ENCODE measurements at places on chromosomes 12 and 14.

GRCh38 chr14:66746316-66747006 is 238.5 kb downstream of the GPHN start:
- DNase-seq, result no peak

GRCh38 chr12:21813125-21813524 is 38.6 kb upstream of the KCNJ8 start:
- no peak for DNase-seq

GRCh38 chr12:132812631-132813305 is 15.9 kb downstream of the GOLGA3 start:
- no peak for DNase-seq

- DNase-seq, result no peak
These were observed 1.4 kb upstream of the SUDS3 start for GRCh38 chr12:118374909-118375308.

DNA sequence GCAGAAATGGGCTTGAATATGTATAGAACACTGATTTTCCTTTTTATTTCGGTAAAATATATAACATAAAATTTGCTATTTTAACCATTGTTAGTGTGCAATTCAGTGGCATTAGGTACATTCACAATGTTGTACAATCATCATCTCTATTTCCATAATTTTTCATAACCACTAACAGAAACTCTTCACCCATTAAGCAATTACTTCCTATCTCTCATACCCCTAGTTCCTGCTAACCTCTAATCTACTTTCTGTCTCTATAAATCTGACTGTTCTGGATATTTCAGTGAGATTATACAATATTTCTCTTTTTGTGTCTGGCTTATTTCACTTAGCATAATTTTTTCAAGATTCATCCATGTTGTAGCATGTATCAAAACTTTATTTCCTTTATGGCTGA is 8.9 kb upstream of the RNF212B start:
- no peak for DNase-seq

DNA sequence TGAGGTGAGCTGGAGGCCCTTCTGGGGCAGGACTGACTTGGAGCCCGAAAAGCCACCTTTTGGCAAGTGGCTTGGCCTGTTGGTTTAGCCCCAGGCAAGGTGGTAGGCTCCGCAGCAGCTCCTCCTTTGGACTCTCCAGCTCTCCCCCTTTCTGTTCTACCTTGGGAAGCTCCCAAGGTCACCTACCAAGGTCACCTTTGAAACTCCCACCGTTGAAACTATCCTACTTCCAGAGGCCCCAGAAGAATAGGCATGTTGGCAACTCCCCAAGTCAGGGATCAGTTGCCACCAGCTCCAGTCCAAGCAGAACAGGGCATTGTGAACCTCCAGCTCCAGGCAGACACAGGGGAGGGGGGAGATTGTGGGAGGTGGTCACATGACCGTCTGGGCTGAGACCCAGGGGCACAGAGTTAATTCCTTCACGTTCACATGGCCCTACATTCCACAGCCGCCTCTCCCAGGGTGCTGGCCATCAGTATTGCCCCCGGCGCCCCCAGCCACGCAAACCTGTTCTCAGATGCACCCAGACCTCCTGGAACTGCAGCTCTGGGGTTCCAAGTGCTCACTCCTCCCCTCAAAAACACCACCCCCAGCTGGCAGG is 14.4 kb downstream of the IRF2BPL start:
- no peak for DNase-seq

DNA sequence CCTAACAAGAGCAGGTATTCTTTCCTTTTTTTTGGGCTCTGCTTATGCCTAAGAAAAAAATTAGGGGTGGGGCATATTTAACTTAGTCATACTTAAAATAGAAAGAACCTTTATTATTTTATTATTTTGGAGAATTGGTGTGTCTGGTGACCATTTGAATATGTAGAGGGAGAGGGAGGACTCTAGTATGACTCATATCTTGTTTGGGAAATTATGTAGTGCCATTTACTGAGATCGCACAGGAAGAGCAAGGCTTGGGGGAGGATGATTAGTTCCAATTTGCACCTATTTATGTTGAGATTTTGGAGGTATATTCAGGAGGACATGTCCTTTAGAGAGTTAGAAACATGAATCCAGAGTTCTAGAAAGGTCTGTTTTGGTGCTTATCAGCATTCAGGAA is 9.9 kb downstream of the ZNF410 start:
- no peak for DNase-seq

DNA sequence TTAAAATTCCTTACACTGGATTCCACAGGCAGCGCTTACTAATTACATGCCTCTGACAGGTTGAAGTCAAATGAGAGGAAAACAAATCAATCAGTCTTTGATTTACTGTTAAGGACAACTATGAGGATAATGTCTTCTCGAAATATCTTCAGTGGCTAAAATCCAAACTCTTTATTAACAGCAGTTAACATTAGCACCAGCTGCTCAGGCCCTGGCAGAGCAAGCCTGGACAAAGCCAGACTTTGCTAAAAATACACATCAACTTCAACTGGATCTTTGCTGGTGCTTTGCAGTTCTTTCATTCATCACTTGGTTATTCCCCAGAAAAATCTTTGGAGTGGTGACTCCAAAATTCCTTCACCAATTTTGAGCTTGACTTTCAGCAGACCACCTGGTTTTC is 98.7 kb downstream of the HECTD4 start:
- no peak for DNase-seq

DNA sequence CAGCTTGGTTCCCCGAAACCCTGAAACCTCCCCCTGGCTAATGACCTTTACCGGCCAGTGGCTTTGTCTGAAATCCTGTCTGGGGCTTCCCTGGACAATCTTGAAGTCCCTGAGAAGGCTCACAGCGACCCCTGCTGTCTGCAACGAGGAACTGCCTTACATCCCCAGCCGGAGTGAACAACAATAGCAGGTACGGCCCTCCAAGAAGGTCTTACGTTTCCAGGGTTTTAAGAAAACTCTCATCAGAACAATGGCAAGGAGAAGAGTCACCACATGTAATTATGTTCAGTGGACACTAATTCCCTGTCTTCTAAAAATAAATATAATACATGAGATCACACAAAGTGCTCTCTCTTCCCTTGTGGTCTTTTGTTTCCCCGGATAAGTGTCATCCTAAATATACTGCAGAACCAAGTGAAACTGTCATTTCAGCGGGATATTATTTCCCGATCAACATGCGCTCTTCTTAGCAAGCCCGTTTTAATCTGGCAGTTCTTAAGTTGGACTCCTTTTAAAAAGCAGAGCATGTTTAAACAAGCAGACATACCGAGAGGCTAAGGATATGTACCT is 53.3 kb downstream of the RBM19 start:
- peak; percentile 5 for DNase-seq

- DNase-seq, result no peak
These were observed 1.1 kb upstream of the TUBA1A start for GRCh38 chr12:49189731-49190716.

- DNase-seq, result no peak
These were observed 484 bp downstream of the MIS18BP1 start for GRCh38 chr14:45252366-45253069.

DNA sequence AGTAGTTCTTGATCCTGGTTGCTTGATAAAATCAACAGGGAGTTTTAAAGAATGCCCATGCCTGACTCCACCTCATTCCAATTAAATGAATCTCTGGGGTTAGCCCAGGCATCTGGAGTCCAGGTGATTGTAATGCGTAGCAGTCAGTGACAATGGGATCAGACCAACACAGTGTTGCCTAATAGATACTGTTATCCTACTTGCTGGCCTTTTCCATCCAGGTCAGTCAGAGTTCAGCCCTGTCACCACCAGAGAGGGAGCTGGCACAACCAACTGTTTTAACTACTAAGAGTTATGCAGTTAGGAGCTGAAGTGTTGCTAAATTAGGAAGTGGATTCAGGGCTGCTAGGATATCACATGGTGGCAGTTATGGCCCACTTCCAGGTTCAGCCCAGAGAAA is 107.1 kb downstream of the GPR135 start:
- DNase-seq, result no peak

DNA sequence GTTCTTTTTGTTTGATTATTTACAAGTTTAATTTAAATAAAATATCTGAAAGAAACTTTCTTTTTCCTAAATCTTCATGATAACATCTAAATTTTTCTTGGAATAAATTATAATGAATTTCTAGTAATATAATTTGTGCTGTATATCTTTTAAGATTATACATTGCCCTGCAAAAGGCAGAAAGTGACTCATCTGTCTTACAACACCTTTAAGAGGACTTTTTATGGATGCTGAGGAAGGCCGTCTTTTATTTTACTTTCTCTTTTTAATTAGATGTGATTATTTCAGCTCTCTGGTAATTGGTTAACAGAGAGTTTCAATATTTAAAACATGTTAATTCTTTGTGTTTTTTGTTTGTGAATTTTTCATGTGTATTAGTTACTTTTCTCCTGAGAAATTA is 598.4 kb downstream of the RPL10L start:
- no peak for DNase-seq

- DNase-seq, result no peak
These were observed 17.0 kb upstream of the SLC2A13 start for GRCh38 chr12:40122842-40123241.

DNA sequence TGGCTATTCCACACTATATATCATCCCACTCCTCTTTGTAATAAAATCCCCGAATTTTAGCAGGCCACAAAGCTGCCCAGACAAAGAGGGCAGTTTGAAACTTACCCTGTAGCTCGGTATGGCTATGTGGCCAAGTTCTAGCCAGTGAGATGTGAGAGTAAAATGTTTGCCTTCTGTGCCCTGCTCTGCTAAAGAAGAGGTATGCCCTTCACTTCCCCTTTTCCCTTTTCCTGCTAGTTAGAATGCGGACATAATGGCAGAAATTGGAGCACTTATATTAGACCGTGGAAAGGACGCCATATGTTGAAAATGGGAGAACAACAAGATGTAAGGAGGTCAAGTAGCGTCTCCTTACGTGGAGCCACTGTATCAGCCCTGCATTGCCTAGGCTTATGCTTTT is 11.5 kb upstream of the CCDC91 start:
- DNase-seq, result no peak

DNA sequence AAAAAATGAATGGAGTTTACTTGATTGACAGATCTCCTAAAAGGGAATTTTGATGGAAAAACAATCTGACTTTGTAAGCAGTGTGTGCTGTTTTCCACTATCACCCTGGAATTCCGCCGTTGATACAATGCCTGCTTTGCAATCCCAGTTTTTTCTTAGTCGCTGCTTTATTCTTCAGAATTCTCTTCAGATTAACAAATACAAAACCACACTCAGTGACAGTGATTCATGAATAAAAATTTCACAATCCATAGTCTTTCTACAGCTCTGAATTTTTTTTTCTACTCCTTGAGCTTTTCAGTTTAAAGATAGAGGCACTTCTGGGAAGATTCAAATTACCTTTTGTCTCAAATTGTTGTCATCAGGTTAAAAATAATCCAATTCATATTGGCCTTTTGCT is 44.6 kb upstream of the KITLG start:
- DNase-seq, result no peak

DNA sequence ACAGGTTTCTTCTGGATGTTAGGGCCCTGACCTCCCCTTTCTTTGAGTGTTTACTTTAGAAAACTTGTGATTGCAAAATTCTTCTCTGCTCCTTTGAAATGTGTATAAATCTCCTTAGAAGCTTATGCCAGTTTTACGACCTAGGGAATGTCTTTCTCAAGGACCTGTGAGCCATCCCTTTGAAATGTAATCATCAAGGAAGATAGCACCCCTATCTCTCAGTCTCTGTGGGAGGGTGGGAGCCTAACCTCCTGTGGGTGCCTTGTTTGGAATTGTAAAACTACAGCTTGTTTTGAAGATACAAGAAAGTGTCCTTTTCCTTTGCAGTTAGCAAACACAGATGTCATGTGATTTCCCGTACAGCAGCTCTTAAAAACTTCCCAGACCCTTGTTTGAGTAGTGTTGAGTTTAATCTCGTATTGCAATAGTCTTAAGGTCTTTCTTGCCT is 3.3 kb downstream of the OR10AD1 start:
- DNase-seq, result no peak

DNA sequence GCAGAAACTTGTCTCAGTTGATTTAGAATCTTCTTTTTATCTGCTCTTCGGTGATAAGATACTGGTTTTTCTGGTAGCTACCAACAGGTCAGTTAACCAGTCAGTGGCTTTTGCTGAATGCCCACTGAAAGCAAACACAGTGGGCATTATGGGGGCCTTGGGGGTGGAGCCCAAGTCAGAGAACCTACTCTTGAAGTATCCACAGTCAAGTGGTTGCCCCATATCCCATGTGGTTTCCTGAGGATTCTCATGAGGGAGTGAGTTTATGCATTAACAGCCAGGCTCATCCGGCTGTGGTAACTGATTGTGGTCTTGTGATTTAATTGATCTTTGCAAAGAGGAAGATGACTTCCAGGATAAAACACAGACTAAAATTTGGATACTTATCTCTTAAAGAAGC is 83.7 kb downstream of the ST8SIA1 start:
- no peak for DNase-seq

- no peak for DNase-seq
These were observed 56.1 kb upstream of the DYRK2 start for GRCh38 chr12:67592228-67593011.

DNA sequence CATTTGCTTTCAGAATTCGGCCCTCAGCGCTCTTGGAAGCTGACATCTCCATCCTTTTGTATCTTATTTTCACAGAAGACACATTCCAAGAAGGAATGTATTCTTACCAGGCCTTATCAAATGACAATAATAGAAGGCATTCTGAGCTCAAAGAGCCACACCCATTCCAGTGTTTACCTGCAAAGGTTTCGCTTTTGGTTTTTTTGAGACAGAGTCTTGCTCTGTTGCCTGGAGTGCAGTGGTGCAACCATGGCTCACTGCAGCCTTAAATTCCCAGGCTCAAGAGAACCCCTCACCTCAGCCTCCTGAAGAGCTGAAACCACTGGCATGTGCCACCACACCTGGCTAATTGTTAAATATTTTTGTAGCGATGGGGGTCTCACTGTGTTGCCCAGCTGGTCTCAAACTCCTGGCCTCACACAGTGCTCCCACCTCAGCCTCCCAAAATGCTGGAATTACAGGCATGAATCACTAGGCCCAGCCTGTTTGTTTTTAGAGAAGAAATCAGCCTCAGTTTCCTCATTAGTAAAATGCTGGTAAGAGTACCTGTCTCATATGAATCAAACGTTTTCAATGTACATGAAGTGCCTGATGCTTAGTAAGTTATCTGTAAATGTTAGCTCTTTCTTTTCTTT is 69.2 kb downstream of the SLC6A12 start:
- DNase-seq, result no peak

- DNase-seq, result no peak
These were observed 1.7 kb downstream of the USP44 start for GRCh38 chr12:95549392-95550084.

DNA sequence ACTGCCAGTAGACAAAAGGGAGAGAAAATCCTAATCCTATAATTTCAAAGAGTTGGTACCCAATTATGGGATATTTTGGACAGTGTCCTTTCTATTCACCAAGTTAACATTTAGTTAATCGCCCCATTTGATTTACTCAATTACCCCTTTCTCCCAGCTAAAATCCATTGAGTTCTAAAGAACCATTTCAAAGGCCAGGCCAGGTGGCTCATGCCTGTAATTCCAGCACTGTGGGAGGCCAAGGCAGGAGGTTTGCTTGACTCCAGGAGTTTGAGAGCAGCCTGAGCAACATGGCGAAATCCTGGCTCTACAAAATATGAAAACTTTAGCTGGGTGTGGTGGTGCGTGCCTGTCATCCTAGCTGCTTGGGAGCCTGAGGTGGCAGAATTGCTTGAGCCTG is 5.5 kb upstream of the GPR19 start:
- no peak for DNase-seq
